Heart left ventricle (tissue), 16 donors: ENCODE measurements at places on chromosomes 6 and 20.

- peaks cover 7% of the 10 kb centered on the region for H3K4me1 ChIP-seq
- no peak for DNase-seq
- H3K4me3 ChIP-seq, result no peak overlapping the region
- no peaks in the 10 kb centered on the region for H3K36me3 ChIP-seq
- no peak overlapping the region for H3K27ac ChIP-seq
Measured at GRCh38 chr6:39956936-39957335, 22.7 kb upstream of the MOCS1 start.

DNA sequence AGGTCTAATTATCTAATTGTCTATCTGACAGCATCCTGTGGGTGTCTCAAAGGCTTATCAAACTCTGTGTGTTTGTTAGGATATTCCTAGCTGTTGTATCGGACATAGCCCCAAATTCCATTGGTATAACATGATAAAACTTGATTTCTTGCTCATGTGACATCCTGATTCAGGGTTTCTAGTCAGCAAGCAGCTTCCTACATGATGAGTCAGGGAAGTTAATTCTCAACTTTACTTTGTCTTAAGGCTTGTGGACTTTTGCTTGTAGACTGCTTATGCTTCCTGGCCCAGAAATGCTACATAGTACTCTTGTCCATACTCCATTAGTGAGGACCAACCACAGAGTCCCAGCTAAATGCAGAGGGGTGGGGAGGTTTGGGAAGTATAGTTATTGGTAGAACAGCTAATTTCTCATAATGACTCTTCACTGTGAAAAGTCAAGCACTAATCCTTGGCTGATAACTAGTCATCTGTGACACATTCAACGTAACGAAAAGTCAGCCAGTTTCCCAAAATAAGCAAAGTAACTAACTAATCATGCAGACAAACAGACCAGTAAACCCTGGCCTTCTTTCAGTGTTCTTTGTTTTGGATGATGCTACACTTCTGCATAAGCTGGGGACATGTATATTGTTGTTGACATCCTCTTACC lies 25.8 kb downstream of the NKAIN2 start:
- H3K4me3 ChIP-seq, result no peak overlapping the region
- no peak overlapping the region for H3K27ac ChIP-seq
- no peaks in the 10 kb centered on the region for H3K36me3 ChIP-seq
- no peaks in the 10 kb centered on the region for H3K27me3 ChIP-seq
- DNase-seq, result no peak

- no peak overlapping the region for H3K4me3 ChIP-seq
- no peak for DNase-seq
- H3K36me3 ChIP-seq, result no peaks in the 10 kb centered on the region
- no peaks in the 10 kb centered on the region for H3K27me3 ChIP-seq
- peaks cover 6% of the 10 kb centered on the region for H3K4me1 ChIP-seq
Measured at GRCh38 chr6:157952861-157953351, 28.8 kb upstream of the SYNJ2 start.

DNA sequence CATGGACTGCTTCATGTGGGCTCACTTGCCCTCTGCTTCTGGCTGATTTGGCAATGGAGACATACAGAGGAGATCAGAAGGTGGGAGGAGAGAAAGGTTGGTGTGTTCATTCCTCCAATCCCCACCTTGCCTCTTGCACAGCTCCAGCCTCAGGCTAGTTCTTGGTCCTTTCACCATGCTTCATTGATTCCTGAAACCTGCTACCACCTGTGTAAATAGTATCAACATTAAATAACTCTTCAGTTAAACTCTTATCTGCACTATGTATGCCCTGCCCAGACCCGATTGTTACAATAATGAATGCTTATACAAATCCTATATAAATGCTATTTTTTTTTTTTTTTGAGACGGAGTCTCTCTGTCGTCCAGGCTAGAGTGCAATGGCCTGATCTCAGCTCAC lies 174.5 kb downstream of the CD83 start:
- DNase-seq, result no peak
- H3K27me3 ChIP-seq, result no peaks in the 10 kb centered on the region
- H3K4me3 ChIP-seq, result no peak overlapping the region

- no peaks in the 10 kb centered on the region for H3K27me3 ChIP-seq
- H3K4me3 ChIP-seq, result no peak overlapping the region
- no peaks in the 10 kb centered on the region for H3K36me3 ChIP-seq
- H3K27ac ChIP-seq, result no peak overlapping the region
Measured at GRCh38 chr20:2297357-2297728, 1.5 kb downstream of the TGM3 start.

DNA sequence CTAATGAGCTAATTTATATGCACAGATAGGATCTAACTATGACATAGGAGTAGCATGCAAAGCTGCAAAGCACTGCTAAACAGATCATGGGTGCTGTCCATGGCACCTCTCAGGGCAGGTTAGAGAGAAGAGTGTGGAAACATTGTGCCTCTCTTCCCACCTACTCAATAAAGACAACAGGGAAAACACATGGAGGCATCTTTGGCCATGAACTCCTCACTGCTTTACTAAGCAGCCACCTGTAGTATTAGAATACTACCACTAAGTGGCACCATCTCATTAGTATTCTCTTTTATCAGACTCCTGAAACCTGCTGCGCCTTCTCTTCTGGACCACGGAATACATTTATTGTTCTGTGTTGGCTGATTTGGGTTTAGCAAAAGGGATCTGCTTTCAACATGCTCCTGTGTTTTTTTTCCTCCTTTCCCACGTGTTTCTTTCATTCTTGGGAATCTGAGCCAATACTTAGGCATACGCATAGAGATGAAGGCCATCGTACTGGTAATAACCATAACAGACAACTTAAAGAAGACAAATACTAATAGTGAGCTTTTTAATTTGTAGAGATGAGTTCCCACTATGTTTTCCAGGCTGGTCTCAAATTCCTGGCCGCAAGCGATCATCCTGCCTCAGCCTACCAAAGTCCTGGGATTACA lies 9.4 kb upstream of the HDDC2 start:
- peaks cover 4% of the 10 kb centered on the region for H3K4me1 ChIP-seq
- no peaks in the 10 kb centered on the region for H3K27me3 ChIP-seq
- H3K36me3 ChIP-seq, result no peaks in the 10 kb centered on the region
- H3K4me3 ChIP-seq, result no peak overlapping the region

DNA sequence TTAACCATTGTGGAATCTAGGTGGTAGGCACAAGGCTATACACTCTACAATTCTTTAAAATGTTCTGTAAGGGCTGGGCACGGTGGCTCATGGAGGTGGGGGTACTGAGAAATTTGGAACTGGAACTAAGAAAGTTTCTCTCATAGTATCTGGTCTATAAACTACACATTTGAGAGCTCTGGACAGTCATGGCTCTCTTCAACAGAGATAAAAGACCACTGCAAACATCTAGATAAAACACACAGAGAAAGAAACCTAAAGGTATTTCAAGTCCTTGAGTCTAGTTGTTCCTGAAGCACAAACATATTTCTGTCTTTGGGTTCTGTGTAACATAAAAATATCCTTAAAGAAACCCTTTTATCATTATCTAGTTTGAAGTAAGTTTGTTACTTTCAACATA lies 35.2 kb downstream of the ILRUN start:
- H3K4me1 ChIP-seq, result peaks cover 48% of the 10 kb centered on the region
- H3K27me3 ChIP-seq, result no peaks in the 10 kb centered on the region
- DNase-seq, result no peak

DNA sequence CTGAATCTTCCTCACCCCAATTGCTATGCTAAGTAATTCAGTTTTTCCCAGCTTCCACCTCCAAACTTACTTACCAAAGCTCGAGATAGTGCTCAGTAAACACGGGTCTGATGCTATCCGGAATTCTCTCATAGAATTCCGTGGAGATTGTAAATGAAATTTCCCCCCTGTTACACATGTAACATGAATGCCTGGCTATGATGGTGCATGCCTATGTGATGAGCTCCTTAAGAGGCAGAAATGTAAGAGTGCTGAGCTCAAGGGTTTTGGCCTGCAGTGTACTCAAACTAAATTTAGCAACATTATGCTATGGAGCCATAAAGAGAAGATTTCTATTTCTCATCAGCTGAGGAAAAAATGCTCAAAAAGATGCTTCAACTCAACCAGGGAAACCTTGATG lies 133.4 kb upstream of the FUT9 start:
- H3K4me1 ChIP-seq, result no peaks in the 10 kb centered on the region
- no peak overlapping the region for H3K4me3 ChIP-seq
- H3K36me3 ChIP-seq, result no peaks in the 10 kb centered on the region
- no peak overlapping the region for H3K27ac ChIP-seq
- H3K27me3 ChIP-seq, result no peaks in the 10 kb centered on the region

GRCh38 chr6:137903933-137904821 lies 37.1 kb downstream of the TNFAIP3 start:
- no peaks in the 10 kb centered on the region for H3K27me3 ChIP-seq
- no peaks in the 10 kb centered on the region for H3K4me1 ChIP-seq
- no peak overlapping the region for H3K27ac ChIP-seq
- H3K36me3 ChIP-seq, result no peaks in the 10 kb centered on the region
- H3K4me3 ChIP-seq, result no peak overlapping the region

DNA sequence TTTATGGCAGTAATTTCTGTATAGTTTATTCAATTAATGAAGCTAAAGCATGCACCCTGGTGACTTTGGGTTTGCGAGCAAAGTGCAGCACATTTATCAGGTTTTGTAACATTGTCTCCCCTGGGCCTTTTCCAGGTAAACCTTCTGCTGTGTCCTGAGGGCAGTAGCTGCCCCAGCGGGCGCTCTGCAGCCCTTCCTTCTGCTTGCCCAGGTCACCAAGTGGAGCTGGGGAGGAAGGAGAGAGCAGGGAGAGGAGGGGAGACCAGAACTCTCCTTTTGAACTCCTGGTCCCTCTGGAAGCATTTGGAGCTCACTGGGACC lies 145.6 kb downstream of the DLL1 start:
- peaks cover 15% of the 10 kb centered on the region for H3K4me1 ChIP-seq
- no peak for DNase-seq
- H3K4me3 ChIP-seq, result no peak overlapping the region
- H3K27me3 ChIP-seq, result no peaks in the 10 kb centered on the region
- no peak overlapping the region for H3K27ac ChIP-seq
- no peaks in the 10 kb centered on the region for H3K36me3 ChIP-seq

DNA sequence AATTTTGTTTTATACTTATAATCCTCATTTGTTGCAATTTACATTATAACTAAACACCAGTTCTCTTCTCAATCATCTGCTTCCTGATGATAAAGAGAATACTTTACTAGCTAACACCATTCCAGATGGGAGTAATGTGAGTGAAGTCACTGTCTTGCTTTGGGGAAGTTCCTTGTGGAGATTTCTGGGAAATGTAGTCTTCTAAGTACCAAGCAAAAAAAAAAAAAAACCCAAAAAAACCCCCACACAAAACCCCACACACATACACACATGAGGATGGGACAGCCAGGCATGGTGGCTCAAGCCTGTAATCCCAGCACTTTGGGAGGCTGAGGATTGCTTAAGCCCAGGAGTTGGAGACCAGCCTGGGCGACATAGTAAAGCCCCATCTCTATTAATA lies 2.2 kb upstream of the SNPH start:
- peaks cover 19% of the 10 kb centered on the region for H3K27me3 ChIP-seq
- H3K36me3 ChIP-seq, result no peaks in the 10 kb centered on the region
- no peak overlapping the region for H3K27ac ChIP-seq
- no peak overlapping the region for H3K4me3 ChIP-seq
- H3K4me1 ChIP-seq, result no peaks in the 10 kb centered on the region

- no peaks in the 10 kb centered on the region for H3K36me3 ChIP-seq
- H3K27me3 ChIP-seq, result no peaks in the 10 kb centered on the region
- no peak overlapping the region for H3K27ac ChIP-seq
- H3K4me3 ChIP-seq, result no peak overlapping the region
- DNase-seq, result no peak
- peaks cover 9% of the 10 kb centered on the region for H3K4me1 ChIP-seq
Measured at GRCh38 chr6:159961528-159961927, 7.4 kb upstream of the IGF2R start.

- H3K4me3 ChIP-seq, result no peak overlapping the region
- DNase-seq, result no peak
- peaks cover 87% of the 10 kb centered on the region for H3K36me3 ChIP-seq
- no peaks in the 10 kb centered on the region for H3K27me3 ChIP-seq
- peaks cover 12% of the 10 kb centered on the region for H3K4me1 ChIP-seq
- no peak overlapping the region for H3K27ac ChIP-seq
Measured at GRCh38 chr20:36611625-36612024, 6.0 kb downstream of the RAB5IF start.

DNA sequence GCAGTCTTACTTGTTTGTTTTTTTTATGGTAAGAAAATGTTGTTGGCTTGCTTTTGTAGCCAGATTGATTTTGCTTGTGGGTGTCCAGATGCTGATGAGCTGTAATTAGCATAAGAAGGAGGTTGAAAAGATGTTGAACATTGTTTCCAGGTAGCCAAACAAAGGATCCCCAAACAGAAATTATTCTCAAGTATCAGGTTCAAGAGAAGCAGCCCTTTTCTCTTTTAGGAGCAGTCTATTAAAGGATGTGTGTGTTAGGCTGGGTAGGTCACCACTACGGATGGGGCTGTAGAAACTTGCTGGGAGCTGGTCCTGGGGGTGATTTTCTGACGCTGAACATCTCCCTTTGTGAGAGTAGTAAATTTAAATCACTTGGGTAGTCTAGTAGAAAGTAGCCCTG lies 86.9 kb upstream of the VSTM2L start:
- H3K4me1 ChIP-seq, result peaks cover 6% of the 10 kb centered on the region
- no peak for DNase-seq
- no peaks in the 10 kb centered on the region for H3K27me3 ChIP-seq
- H3K27ac ChIP-seq, result no peak overlapping the region
- H3K36me3 ChIP-seq, result peaks cover 8% of the 10 kb centered on the region
- no peak overlapping the region for H3K4me3 ChIP-seq

DNA sequence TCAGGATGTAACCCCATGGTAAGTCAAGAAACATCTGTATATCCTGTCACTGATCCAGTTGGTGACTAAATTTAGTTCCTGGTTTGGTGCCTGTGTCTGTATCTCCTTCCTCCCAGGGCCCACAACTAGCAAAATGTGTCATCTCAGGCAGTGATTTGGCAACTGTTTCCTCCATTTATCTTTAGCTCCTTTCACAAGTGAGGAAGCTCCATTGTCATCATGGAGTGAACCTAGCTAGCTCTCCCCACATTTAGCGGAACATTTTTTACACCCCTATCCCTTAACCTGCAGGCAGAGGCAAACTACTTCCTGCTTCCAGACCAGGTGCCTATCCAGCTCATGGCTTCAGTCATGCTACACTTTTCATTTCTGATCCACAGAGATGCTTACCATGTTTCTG lies 99.5 kb downstream of the IPCEF1 start:
- no peaks in the 10 kb centered on the region for H3K4me1 ChIP-seq
- no peak overlapping the region for H3K27ac ChIP-seq
- no peaks in the 10 kb centered on the region for H3K27me3 ChIP-seq
- H3K4me3 ChIP-seq, result no peak overlapping the region
- H3K36me3 ChIP-seq, result no peaks in the 10 kb centered on the region

- H3K4me3 ChIP-seq, result no peak overlapping the region
- H3K36me3 ChIP-seq, result no peaks in the 10 kb centered on the region
- H3K27ac ChIP-seq, result no peak overlapping the region
- H3K27me3 ChIP-seq, result no peaks in the 10 kb centered on the region
- peaks cover 5% of the 10 kb centered on the region for H3K4me1 ChIP-seq
Measured at GRCh38 chr6:167745670-167746389, 80.9 kb upstream of the AFDN start.
